Fibroblast of gingiva (primary cell): ENCODE measurements at places on chromosomes 6 and 20.

GRCh38 chr20:939606-940005, 23.5 kb upstream of the ANGPT4 start:
- no peak for DNase-seq

DNA sequence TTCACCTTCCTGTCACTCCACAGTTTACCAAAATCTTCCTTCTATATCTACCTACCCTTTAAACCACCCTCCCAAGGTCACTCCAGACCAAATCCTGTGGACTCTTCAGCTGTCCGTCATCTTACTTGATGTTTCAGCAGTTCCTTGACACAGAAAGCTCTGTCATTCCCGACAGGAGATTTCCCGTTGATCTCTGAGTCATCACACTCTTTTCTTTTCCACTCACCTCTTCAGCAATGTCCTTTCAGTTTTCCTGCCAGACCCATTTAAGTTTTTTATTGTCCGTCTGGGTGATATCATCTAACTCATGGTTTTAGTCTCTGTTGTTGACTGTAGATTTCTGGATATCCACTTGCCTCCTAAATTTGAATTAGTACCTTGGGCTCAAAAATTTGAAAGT, 69.9 kb upstream of the SCGN start:
- no peak for DNase-seq

GRCh38 chr6:40807484-40807883, 220.3 kb upstream of the LRFN2 start:
- no peak for DNase-seq

DNA sequence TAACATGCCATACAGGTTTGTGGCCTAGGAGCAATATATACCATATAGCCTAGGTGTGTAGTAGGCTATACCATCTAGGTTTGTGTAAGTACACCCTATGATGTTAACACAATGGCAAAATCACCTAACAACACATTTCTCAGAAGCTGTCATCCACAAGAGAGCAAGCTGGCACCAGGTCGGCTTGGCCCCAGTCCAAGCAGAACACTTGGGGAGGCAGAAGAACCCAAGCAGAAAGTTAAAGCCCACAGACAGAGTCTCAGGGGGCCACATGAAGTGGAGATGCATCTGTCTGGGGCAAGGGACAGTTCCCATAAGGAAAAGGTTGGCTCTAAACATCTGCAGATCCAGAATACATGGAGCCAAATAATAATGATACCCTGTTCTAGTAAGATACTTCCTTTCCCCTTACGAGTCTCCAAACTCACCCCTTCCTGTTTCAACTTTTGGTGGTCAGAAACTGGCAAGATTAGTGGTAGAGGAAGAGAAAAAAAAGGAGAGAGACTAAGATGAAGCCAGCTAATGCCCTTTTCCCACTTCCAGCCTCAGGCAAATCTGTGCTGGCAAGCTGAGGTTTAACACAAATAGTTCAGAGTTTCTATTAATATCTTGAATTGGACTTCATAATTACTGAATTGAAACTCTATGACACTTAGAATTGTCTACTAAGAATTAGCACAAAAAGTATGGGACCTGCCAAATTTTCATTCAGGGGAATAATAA, 29.5 kb downstream of the TCF21 start:
- no peak for DNase-seq

GRCh38 chr6:105793130-105793529, 293.0 kb upstream of the PRDM1 start:
- no peak for DNase-seq

GRCh38 chr20:3635346-3635745, 27.9 kb downstream of the GFRA4 start:
- peak; percentile 21 for DNase-seq

DNA sequence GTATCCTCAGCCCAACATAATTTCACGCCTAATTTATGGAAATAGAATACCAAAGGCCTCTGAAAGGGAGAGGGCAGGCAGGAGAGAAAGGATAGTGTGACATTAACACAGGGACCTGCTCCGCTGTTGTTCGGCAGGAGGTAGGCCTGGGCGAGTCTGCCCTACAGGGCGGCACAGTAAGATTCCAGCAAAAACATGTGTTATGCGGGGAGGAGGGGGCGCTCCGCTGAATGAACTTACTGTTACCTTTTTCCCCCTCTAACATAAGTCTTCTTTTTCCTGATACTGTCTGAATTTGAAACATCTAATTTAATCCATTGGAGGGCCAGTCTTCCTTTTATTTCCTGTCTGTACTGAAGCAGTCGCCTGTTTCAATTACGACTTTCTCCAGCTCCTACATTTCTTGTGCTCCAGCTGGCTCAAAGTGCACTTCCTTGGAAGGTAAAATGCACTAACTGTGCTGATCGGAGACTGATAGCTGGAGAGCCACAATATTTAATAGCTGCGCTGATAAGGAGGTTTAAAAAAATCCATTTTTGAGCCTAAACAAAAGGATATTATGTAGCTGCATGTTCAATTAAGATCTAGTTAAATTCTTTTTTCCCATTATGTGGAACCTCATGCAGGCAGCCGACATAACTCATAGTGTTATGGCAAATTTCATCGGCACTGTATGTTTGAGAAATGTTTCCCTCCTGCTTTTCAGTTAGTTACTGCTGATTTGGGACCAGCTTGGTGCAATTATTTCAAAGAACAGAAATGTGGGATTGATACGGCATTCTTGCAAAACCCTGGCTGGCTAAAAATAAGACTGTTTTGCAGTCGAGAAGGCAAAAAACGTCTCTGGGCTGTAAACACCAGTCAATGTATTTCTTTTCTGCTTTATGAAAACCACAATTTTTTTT, 193.0 kb downstream of the FOXC1 start:
- peak; percentile 11 for DNase-seq

GRCh38 chr6:83812595-83812994, 40.6 kb upstream of the RIPPLY2 start:
- no peak for DNase-seq

DNA sequence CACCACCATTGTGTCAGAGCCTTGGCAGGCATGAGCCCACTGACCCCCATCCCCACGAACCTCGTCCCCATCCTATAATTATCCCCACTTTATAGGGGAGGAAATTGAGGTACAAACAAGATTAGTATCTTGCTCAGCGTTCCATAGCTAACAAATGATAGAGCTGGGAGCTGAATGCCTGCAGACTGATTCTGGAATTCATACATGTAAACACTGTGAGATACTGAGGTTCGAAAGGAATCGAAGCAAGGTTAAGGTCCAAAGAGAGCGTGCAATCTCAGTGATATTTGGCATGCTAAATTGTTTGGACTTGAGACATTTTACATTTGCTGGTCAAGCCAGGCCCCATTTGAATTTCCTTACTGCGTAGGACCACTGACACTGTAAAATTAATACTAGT, 746.6 kb downstream of the COL12A1 start:
- no peak for DNase-seq

GRCh38 chr6:148438632-148439031, 96.0 kb downstream of the SASH1 start:
- DNase-seq, result peak; percentile 62
